Stimulated activated CD4-positive, alpha-beta T cell treated with anti-CD3 and anti-CD28 coated beads, Interleukin-1b, Interleukin-23, amount 100 ng/mL, for 1 hour (primary cell): ENCODE measurements at places on chromosomes 12 and 14.

- no peak for DNase-seq
These were observed 10.6 kb downstream of the SERPINA3 start for GRCh38 chr14:94622653-94623421.

- no peak for DNase-seq
These were observed 33.7 kb downstream of the PRKD1 start for GRCh38 chr14:29893989-29894388.

GRCh38 chr12:121925358-121925695 lies 6.9 kb downstream of the CFAP251 start:
- no peak for DNase-seq

GRCh38 chr12:3168223-3169221 lies 91.3 kb downstream of the TSPAN9 start:
- no peak for DNase-seq

- DNase-seq, result no peak
These were observed 15.3 kb downstream of the EML1 start for GRCh38 chr14:99808515-99808914.

GRCh38 chr14:97185186-97185585 lies 388.0 kb downstream of the VRK1 start:
- no peak for DNase-seq

- no peak for DNase-seq
These were observed 50.9 kb downstream of the KCNA5 start for GRCh38 chr12:5094551-5094950.

- no peak for DNase-seq
These were observed 412.4 kb downstream of the PCNX1 start for GRCh38 chr14:71319666-71320065.

GRCh38 chr12:105223352-105223845 lies 12.6 kb downstream of the APPL2 start:
- no peak for DNase-seq

DNA sequence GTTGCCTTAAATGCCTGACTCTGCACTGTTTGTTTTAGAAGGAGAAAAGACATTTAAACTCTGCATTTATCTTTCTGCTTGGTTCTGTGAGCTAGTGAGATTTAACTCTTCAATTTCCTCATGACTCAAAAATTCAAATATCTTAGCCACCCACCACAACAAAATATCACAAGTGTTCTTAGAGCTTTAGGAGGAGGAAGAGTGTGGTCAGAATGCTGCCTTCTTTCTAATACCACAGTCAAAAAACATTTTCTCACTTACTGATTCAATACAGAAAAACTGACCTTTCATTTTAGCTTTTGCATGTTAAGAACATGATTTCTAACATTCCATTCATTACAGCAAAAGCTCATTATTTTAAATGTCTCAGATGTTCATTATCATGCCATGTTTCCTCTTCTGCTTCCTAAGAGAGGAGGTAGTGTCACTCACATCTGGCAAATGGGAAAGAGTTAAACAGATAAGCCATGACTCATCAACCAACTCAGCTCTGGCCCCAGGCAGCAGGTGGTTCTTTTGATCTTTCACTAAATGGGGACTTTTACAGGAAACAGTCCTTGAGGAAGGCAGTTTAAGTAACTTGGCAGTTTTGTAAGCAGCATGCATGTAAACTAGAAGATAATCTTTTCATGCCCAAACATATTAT lies 56.4 kb upstream of the RNU6-8 start:
- DNase-seq, result no peak
